ENCODE measurements at places on chromosomes 2 and 18.

DNA sequence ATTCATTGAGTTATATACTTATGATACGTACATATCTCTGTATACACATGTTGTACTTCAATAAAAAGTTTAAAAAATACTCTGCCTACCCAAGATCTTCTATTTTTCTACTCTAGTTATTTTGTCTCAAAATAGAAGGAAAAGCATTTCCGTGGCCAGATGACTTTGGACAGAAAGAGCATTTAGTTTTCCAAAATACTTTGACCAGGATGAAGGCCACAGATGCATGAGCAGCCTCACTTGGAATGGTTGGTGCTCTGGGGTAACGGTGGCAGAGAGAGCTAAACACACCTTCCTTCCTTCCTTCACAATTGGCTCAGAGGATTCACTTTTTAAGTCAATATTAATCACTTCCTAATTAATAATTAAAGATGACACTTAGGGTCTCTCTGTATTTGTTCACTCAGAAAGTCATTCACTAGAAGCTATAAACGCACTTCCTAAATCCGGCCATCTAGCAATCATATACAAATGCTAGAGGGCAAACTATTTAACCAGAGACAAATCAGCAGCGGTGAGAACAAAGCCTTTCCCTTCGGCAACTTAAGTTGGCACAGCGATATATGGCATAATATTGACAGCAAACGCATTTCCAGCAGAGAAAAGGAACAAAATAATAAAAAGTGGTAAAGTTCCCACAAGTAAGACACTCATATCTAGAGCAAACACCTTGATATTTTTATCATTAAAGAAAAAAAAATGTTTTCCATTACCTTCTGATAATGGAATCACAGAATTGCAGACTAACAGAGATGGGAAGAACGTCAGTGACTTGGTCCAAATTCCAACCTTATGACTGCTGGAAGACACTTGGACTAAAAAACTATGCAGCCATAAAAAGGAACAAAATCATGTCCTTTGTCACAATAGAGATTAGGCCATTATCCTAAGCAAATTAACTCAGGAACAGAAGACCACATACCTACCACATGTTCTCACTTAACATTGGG, 55.9 kb upstream of the NARS1 start:
- no peak for DNase-seq

DNA sequence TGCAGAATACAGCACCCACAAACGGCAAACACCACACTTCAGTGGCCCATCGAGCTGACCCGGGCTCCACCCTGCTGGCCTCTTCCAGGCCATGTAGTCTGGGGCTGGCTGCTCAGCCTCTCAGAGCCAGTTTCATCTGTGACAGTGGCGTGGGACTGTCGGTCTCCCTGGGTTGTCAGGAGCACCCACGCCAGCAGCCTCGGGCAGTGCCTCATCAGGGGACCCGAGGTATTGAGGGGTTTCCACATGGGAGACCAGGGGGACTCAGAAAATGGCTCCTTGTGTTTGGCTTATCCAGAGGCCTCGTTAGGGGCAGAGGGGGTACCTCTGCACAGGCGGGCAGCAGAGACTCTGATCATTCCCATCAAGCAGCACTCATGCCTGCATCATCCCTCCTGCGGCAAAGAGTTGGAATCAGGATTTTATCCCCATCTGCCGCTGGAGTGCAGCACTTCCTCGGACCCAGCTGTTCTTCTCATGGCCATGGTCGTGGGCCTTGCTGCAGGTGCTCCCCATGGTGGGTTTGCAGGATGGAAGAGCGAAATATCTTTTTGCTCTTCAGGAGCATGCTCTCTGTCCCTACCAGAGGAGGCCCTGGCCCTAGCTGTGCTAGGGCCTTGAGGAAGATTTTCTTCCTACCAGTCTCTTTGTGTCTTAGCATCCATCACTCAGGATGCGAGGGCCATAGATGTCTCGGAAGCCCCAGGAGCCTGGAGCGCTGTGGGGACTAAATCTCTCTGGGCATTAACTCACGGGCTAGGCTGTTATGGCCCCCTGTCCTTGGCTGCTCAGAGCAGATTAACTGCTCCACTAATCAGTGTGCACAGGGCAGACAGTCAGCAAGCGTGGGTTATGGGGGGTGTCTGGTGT, 100.8 kb downstream of the CLIP4 start:
- DNase-seq, result no peak

- no peak for DNase-seq
Observed at GRCh38 chr2:217893440-217893839, 109.4 kb downstream of the TNS1 start.

- DNase-seq, result no peak
Observed at GRCh38 chr18:6891788-6892187, 162.3 kb downstream of the ARHGAP28 start.
